ENCODE measurements at places on chromosomes 6 and 20.

DNA sequence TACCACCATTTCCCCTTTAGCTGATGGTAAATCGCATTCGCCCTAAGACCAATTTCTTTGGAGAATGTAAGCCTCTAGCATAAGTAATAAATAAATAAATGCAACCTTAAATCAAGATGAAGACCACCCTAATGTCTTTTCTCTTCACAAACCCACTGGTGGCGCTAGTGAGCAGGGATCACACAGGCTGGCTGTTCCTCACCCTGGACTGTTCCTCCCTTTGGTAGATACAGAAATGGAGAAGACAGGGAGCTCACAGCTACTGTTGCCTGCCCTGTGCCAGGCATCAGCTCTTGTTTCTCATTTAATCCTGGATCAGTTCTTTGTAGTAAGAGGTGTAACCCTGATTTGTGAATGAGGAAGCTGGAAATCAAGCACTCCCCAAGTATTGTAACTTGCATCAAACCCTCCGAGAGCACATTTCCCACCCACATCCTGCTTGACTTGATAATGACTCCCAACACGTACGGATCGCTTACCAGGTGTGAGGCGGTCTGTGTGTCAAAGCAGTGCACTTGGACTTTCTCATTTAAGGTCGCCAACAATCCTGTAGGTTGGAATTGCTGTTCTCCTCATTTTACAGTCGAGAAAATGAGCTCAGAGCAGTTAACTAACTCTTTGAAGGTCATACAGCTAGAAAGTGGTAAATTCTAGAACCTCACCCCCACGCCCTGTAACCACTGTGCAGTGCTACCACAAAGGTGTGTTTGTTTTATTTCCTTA lies 236.1 kb downstream of the TSHZ2 start:
- H3K27me3 ChIP-seq, result no peaks in the 10 kb centered on the region
- DNase-seq, result no peak
- no peaks in the 10 kb centered on the region for H3K4me1 ChIP-seq
- H3K4me3 ChIP-seq, result no peak overlapping the region
- no peak overlapping the region for H3K27ac ChIP-seq
- H3K36me3 ChIP-seq, result no peaks in the 10 kb centered on the region

- DNase-seq, result no peak
- H3K4me3 ChIP-seq, result no peak overlapping the region
- no peaks in the 10 kb centered on the region for H3K4me1 ChIP-seq
- no peaks in the 10 kb centered on the region for H3K36me3 ChIP-seq
- no peak overlapping the region for H3K27ac ChIP-seq
These were observed 788 bp downstream of the TRIM40 start for GRCh38 chr6:30136570-30137286.

- peak; percentile 11 for DNase-seq
- no peak overlapping the region for H3K4me3 ChIP-seq
- H3K4me1 ChIP-seq, result peaks cover 28% of the 10 kb centered on the region
- no peaks in the 10 kb centered on the region for H3K36me3 ChIP-seq
- H3K27ac ChIP-seq, result peak overlapping the region; percentile 87
These were observed 121.2 kb upstream of the SASH1 start for GRCh38 chr6:148221196-148221979.

- no peak overlapping the region for H3K27ac ChIP-seq
- no peak for DNase-seq
- no peaks in the 10 kb centered on the region for H3K27me3 ChIP-seq
These were observed 24.3 kb downstream of the GTSF1L start for GRCh38 chr20:43702502-43702901.

DNA sequence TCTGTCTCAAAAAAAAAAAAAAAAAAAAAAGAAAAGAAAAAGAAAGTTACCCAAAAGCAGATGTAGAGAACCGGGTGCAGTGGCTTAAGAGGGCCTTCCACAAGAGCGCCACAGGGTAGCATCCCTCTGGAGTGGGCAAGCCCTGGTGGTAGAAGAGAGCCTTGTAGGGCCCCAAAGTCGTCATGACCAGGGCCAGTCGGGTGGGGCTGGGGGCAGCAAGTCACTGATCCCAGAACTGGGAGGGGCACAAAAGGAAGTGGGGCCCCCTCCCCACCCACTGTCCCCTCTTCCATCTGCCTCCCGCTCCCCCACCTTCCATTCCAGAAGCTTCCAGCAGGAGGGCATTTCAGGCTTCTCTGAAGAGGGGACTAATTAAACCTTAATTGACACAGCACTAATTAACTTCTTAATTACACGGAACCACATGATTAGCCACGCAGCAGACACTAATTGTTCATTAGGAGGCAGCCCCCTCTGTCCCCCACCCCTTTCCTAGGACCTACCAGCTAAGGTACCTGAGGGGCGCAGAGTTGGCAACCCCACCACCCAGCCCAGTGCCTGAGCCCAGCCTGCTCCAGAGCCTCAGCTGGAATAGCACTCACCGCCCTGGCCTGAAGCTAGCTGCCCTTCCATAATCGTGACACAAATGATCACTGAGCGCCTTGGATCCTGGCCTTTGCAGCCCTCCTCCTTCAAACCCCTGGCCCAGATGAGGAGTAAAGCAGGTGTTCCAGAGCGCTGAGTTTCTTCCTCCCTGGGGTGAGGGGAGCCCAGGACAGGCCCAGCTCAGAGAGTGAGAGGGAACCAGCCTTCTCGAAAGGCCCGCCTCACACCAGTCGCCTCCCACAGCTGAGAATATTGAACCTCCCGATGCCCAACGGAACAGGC lies 34.8 kb downstream of the MDFI start:
- no peaks in the 10 kb centered on the region for H3K4me1 ChIP-seq
- H3K27me3 ChIP-seq, result peaks cover 5% of the 10 kb centered on the region
- no peaks in the 10 kb centered on the region for H3K36me3 ChIP-seq
- no peak overlapping the region for H3K4me3 ChIP-seq
- H3K27ac ChIP-seq, result no peak overlapping the region
- DNase-seq, result no peak

DNA sequence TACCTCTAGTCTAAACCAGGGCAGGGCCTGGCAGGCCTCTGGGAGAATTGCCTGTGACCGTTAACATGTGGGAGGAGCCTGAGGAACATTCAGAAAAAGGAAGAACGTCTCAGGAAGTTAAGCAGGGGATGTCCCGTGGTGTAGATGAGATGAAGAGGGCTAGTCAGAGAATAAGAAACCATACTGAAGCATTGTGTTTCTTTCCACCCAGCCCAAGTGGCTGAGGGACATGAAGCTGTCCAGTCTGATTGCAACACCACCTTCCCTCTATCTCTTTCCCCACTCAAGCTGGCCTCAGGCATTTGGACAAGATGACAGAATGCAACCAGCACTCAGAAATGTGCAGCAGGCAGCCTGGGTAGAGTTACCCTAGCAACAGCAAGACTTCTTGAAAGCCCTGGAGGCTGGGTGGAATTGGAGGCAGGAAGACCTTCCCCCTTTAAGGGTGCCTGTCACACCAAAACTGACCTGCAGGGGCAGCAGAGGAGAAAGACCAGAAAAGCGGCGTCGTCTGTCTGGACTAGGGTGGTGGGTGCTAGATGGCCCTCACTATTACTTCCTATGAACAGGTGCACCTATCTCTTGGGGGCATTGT lies 186.1 kb downstream of the UNC5CL start:
- no peaks in the 10 kb centered on the region for H3K36me3 ChIP-seq
- no peak overlapping the region for H3K4me3 ChIP-seq
- H3K4me1 ChIP-seq, result no peaks in the 10 kb centered on the region
- no peak for DNase-seq
- H3K27ac ChIP-seq, result no peak overlapping the region

- H3K27ac ChIP-seq, result no peak overlapping the region
- H3K4me3 ChIP-seq, result no peak overlapping the region
- DNase-seq, result no peak
- no peaks in the 10 kb centered on the region for H3K4me1 ChIP-seq
- peaks cover 3% of the 10 kb centered on the region for H3K27me3 ChIP-seq
These were observed 90.0 kb upstream of the SAMD5 start for GRCh38 chr6:147418523-147418922.

DNA sequence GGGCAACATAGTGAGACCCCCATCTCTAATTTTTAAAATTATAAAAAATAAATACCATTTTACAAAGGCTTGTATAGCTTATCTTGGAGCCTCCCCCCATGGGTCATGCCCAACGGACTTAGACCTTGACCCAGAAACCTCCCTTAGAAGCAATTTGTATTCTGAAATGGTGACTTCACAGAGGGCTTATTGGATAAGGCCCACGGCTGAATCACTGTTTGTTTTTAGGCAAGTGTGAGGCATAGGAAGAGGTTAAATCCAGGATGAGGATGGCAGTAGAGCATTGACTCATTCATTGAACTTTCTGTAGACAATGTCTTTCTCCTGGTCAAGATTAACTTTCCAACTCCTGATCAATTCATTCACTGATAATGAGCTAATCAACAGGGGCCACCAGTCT lies 6.2 kb upstream of the SNAI1 start:
- H3K4me1 ChIP-seq, result peaks cover 8% of the 10 kb centered on the region
- no peak overlapping the region for H3K4me3 ChIP-seq
- DNase-seq, result peak; percentile 83
- H3K36me3 ChIP-seq, result no peaks in the 10 kb centered on the region
- H3K27me3 ChIP-seq, result no peaks in the 10 kb centered on the region
- H3K27ac ChIP-seq, result no peak overlapping the region
